ENCODE measurements at places on chromosomes 6 and 20.

DNA sequence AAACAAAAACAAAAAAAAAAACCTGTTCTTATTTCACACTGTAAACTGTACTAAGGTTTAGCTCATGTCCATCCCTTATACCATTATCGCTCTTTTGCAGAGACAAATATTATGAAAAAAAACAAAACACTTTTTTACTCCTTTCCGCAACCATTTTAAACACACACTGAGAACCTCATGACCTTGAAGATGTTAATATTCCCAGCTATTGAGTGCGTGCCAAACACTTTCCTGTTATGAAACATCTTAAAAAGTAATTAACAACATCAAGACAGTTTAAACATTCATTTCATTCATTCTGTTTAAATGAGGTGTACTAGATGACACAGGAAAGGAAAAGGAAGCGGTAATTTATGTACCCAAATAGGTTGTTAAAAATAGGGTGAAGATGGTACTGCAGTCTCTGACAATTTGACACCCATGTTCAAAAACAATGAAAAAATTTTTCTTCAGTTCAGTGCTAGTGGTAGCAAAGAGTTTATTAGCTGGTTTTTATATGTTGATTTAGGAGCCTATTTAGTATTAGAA, 3.9 kb upstream of the ARHGAP18 start:
- no peak for DNase-seq

DNA sequence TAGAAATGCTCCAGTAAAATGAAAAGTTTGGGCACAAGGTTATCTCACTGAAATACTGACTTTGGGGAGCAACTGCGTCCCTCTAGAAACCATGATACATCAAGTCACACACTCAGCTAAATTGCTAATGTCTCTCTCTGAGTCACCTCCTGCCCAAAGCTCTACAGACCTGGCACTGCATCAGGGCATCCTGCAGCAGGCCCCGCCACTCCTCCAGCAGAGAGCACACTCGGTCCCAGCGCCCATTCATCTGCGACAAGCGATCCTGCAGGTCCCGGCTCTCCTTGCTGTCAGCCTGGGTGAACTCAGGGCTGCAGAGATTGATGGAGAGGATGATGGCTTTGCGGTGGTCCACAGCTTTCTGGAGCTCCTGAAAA, 329.0 kb downstream of the ESR1 start:
- no peak for DNase-seq

- no peak for DNase-seq
Measured at GRCh38 chr20:61311656-61312387, 59.8 kb downstream of the CDH4 start.

- DNase-seq, result no peak
Measured at GRCh38 chr6:143164565-143165105, 103.9 kb downstream of the AIG1 start.

- DNase-seq, result no peak
Measured at GRCh38 chr6:79045966-79046365, 32.1 kb downstream of the PHIP start.

GRCh38 chr20:43963233-43963632, 48.6 kb downstream of the TOX2 start:
- no peak for DNase-seq

- peak; percentile 54 for DNase-seq
Measured at GRCh38 chr6:12208190-12208589, 82.0 kb upstream of the EDN1 start.

- DNase-seq, result peak; percentile 80
Measured at GRCh38 chr6:37048851-37049757, 43.6 kb downstream of the FGD2 start.

GRCh38 chr6:128601060-128601459, 80.7 kb upstream of the PTPRK start:
- no peak for DNase-seq

DNA sequence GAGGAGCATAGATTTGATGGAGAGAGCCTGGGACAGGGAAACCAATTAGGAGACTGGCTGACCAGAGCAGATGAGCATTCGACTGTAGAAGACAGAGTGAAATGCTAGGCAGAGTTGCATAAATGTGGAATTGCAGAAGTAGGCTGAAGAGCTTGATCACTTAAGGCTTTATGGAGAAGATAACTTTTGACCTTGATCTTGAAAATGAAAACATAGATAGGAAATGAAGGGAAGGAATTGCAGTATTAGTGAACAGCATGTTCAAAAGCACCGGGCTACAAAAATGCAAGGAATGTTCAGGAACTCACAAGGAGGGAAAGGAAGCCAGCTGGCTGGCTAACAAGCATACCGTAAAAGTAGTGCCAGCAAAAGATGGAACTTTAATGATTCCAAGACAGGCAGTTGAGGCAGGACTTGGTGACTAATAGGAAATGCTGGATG, 20.5 kb upstream of the LTV1 start:
- DNase-seq, result no peak

GRCh38 chr6:11224252-11224965, 8.1 kb downstream of the NEDD9 start:
- peak; percentile 59 for DNase-seq

DNA sequence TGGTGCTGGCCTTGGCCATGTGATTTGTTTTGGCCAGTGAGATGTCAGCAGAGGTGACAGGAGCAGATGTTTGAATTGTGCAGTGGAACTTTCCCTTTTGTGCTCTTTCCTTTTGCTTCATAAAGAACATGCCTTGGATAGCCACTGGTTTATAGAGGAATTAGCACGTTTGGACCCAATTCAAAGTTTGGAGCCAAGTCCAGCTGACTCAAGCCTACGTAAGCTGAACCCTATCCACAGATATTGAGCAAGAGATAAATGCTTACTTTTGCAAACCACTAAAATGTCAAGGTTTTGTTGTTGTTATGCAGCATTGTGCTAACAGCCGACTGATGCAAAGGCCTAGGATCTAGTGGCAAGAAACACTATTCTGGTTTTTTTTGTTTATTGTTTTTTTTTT, 230.9 kb upstream of the CITED2 start:
- DNase-seq, result no peak

DNA sequence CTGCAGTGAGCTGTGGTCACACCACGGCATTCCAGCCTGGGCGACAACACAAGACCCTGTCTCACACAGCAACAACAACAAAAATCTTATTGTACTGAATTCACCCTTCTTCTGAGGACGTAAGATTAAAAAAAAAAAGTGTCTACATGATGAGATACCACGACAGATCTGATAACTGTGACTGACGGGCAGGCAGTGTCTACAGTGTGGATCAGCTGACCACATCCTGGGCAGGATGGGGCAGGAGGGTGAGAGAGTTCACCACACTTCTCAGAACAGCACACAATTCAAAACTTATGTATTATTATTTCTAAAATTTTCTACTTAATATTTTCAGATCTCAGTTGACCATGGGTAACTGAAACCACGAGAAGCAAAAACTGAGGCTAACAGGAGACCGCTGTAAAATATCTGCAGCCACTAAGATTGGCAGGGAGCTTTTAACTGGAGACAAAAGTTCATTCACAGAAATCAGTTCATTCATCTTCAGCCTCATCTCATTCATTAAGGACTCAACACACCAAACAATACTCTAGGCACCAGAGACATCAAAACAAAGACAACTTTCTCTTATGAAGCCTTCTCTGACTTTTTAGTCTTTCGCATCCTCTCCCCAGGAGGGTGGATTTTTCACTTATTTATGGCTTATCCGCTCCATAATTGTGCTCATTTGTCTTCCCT, 15.7 kb upstream of the NHSL1 start:
- DNase-seq, result no peak

DNA sequence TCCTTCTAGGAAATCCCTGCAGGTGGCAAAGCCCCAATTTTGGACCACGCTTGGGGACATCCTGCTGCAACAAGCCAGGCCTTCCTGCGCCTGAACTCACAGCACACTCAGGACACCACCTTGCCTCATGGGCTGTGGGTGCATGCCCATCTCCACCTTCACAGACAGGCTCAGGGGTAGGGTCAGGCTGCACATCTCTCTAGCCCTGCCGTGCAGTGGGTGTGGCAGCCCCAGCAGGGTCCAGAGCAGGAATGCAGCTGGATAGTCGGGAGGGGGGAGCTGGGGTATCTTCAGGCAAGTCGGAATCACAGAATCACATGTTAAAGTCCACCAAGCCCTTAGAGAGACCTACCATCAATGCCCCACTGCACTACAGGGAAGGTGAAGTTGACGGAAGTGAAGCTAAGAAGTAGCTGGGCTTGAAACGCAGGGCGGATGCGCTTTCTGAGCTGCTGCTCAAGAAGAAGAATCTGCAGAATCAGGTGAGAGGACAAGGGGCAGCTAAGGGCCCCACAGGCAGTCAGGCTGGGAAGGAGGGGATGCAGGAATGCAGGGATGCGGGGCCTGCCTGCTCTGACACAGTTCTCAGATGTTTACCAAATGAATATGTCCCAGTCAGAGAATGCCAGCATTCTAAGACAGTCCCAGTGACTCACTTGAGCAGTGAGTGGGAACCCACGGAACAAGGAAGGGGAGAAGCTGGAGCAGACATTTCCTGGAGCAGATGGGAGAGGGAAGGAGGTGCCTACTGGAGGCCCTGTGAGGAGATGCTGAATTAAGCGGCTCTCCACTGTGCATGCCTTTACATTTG, 11.3 kb downstream of the SERPINB6 start:
- no peak for DNase-seq

DNA sequence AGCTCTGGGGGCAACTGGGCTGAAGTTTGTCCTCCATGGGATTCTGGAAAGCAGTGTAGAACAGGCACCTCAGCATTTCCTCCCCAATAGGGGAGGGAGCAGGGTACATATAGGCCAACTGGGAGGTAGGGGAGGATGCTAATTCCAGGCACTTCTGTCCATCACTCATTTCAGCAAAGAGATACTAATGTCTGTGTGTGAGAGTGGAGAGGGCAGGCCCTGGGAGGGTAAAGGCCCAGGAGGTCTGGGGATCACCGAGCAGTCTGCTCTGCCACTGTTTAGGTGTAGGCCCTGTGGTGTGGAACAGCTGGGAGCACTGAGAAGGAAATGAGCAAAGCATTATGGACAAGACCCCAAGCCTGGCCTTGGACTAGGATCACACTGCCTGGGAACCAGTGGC, 158.7 kb downstream of the SLC24A3 start:
- DNase-seq, result no peak

- DNase-seq, result peak; percentile 55
Measured at GRCh38 chr6:106339334-106340029, 13.9 kb upstream of the ATG5 start.

GRCh38 chr6:6736791-6737654, 148.5 kb downstream of the LY86 start:
- no peak for DNase-seq

DNA sequence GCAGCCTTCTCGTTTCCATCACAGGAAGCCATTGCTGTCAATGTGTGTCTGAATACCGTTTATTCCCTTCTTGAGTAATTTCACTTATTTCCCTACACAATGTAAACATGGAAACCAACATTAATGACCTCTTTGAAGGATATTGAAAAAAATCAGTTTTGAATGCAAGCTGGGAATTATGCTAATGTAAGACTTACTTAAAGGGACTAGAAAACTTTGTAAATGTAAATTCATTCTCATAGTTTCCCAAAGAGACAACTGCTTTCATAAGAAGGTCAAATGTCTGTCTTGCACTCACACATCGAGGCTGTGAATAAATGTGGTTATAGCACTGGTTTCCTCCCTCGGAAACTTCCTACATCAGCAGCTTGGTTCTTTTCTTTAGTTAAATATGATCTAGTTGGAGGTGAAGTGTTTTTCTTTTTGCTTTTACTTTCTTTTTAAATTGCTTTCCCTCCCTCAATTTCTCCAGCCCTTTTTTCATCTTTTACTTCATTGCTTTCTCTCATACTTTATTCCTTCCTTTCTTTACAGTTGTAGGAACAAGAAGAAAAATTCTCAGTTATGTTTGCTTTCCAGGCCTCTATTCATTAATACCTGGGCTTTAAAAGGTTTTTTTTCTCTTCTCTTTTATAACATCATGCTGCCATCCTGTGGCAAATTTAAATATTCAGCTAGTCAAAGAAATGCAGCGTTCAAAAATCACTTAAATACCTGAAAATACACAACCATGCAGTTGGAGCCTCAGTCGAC, 108.3 kb downstream of the TNFAIP3 start:
- peak; percentile 24 for DNase-seq

DNA sequence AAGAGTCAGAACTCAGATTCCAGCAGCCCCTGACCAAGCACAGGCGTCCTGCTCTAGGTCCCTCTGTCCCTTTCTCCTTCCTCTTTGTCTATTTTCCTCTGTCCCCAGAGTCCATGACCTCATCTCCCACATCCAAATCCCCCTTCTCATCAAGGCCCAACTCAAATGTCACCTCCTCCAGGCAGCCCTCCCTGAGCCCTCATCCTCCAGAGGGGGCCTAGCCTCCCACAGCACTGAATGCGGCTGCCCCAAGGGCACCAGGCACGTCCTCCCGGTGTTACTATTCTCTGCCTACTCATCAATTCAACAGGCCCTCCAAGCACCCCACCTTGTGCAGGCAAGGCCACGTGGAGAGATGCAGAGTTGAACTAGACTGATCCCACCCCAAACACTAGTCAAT, 49.7 kb downstream of the GRM4 start:
- DNase-seq, result no peak

DNA sequence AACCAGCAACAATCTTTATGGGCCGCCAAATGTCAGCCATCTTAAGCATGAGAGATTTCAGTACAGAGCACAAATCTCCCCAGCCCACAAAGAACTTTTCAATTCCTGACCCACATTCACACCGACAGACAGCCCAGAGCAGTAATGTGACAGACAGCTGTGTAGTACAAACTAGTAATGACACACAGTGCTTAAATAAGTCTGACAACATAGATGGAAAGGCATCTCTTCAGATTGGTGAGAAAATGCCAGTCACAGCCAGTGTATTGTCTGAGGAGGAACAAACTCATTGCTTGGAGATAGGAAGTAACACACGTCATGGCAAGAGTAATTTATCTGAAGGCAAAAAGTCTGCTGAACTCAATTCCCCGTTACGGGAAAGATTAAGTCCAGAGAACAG, 36.0 kb downstream of the KIZ start:
- DNase-seq, result no peak

DNA sequence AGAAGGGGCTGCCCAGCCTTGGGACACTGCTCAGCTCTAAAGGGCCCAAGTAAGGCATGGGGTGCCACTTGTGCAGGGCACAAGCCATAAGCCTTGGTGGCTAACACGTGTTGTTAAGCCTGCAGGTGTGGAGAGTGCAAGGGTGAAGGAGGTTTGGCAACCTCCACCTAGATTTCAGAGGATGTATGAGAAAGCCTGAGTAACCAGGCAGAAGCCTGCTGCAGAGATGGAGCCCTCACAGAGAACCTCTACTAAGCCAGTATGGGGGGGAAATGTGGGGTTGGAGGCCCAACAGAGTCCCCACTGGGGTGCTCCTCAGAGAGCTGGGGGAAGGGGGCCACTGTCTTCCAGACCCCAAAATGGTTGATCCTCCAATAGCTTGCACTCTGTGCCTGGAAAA, 32.6 kb downstream of the SERINC1 start:
- DNase-seq, result no peak

DNA sequence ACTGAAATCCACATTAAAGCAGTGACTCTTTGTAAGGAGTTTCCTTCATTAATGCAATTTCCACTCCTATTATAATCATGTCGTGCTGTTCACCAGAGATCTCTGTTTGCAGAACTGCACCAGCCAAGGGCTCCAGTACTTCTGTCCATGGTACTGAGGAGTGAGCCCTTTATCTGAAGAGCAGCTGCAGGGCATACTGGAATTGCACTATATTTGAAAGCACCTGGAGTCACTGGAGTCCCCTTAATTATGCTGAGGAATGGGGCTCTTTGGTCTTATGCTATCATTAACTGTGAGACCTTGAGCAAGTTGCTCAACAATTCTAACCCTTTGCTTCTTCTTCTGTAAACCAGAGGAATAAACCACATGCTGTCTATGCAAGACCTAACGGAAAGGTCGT, 61.7 kb upstream of the NUP153 start:
- DNase-seq, result no peak

GRCh38 chr6:113442040-113442439, 415.1 kb upstream of the MARCKS start:
- DNase-seq, result no peak

- DNase-seq, result no peak
Measured at GRCh38 chr6:167947716-167948115, 49.8 kb upstream of the KIF25 start.

Data from stimulated activated CD4-positive, alpha-beta T cell treated with anti-CD3 and anti-CD28 coated beads, Interleukin-1b, Interleukin-23, amount 100 ng/mL, for 48 hours (primary cell).